ENCODE measurements at places on chromosomes 6 and 20.
A peak's percentile ranks its signal among the peaks of the same experiment; 100 is the strongest.

- DNase-seq, result no peak
Measured at GRCh38 chr6:71258078-71258866, 30.3 kb upstream of the OGFRL1 start.

- no peak for DNase-seq
Measured at GRCh38 chr6:36722879-36723278, 25.3 kb downstream of the RAB44 start.

GRCh38 chr20:38144974-38145728, 19.9 kb downstream of the TGM2 start:
- no peak for DNase-seq

DNA sequence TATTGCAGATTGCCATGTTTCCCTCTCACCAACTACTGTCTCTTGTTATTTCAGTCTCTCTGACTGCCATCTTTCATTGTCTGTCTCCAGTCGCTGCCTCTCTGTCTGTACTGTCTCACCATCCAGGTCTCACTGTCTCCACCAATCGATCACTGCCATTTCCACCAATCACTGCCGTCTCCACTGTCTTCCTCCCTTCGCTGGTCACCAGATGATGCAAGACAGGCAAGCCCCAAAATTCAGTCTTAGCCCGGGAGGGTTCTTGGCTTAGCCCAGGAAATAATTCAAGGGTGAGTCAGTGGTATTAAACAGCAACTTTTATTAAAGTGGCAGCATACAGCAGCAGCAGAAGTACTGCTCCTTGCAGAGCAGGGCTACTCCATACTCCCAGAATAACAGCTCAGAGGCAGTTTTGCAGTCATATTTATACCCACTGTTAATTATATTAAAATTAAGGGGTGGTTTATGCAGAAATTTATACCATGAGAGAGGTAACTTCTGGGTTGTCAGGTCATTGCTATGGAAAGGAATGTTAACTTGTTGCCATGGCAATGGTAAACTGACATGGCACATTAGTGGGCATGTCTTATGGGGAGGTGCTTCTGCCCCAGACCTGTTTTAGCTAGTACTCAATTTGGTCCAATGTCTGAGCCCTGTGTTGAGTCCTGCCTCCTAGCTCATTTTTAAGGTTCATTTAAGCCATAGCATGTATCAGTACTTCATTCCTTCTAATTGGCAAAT, 23.0 kb upstream of the ECHDC1 start:
- no peak for DNase-seq

DNA sequence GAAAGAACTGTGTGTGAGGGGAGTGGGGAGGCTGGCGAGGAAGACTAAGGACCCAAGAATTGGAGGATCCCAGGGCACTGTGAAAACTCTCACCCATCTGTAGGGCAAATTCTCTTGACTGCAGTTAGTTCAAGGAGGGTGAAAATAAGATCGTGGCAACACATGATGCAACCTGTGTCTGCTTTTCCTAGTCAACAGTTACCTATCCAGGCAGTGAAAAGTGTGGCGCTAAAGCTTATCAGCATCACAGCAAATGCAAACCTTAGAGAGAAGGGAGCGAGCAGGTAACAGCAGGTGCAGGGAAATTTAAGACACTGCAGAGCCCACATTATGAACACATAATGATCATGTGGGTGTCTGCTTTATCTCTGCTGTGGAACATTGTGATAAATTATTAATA, 97.7 kb upstream of the SGK1 start:
- no peak for DNase-seq

- DNase-seq, result no peak
Measured at GRCh38 chr6:169241688-169242350, 11.8 kb downstream of the THBS2 start.

GRCh38 chr6:25157183-25157582, 122.0 kb upstream of the CARMIL1 start:
- no peak for DNase-seq

DNA sequence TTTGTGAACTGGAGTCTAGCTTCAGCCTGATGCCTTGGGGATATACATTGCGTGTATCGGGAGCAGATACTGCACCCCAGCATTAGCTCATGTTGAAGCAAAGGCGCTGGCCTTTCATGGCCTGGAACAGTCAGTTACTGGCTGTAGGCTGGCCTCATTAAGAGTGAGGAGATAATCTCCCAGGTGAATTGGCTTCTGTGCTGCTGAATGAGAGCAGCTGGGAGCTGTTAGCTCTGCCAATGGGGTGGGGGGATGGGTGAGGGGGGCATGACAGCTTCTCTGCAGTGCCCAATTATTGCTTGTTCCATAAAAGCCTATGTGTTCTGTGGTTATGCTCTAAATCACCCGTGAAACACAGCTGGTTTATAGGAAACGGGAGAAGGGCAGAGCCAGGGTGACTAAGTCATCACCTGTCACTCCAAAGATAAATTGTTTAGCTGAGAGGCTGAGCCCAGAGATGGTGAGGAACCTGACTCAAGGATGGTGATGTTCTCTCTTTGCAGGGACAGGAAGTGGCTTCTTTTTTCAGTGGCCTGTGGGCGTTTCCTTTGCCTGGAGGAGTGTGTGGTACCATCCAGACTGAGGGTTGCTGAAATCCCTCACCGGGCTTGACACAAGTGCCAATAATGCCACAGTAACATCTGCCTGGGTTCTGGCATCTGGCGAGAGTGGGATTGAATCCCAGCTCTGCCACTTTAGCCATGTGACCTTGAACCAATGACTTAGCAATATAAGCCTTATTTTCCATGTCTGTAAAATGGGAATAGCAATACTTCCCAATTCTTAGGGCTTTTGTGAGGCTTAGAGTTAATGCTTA, 170.8 kb downstream of the BCAS1 start:
- peak; percentile 77 for DNase-seq

GRCh38 chr6:137638926-137639706, 144.9 kb upstream of the OLIG3 start:
- DNase-seq, result no peak

DNA sequence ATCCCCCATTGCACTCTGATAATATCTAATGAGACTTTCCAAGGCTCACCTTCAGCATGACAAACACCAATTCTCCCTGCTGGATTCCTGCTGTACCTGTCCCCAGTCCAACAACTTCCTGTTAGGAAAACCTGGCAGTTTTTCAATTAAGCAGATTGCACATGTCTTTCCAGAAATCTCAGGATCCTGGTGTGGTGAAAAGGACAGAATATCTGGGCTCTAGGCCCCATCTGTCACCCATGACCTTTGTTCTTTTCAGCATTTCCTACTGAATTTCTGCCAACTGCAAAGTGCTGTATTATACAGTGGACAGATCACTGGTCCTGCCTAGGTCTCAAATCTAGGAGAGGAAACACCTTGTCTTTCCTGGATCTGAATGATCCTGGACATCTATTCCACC, 27.7 kb upstream of the DTNBP1 start:
- DNase-seq, result no peak

GRCh38 chr20:36632147-36632486, 13.9 kb downstream of the SLA2 start:
- DNase-seq, result no peak

DNA sequence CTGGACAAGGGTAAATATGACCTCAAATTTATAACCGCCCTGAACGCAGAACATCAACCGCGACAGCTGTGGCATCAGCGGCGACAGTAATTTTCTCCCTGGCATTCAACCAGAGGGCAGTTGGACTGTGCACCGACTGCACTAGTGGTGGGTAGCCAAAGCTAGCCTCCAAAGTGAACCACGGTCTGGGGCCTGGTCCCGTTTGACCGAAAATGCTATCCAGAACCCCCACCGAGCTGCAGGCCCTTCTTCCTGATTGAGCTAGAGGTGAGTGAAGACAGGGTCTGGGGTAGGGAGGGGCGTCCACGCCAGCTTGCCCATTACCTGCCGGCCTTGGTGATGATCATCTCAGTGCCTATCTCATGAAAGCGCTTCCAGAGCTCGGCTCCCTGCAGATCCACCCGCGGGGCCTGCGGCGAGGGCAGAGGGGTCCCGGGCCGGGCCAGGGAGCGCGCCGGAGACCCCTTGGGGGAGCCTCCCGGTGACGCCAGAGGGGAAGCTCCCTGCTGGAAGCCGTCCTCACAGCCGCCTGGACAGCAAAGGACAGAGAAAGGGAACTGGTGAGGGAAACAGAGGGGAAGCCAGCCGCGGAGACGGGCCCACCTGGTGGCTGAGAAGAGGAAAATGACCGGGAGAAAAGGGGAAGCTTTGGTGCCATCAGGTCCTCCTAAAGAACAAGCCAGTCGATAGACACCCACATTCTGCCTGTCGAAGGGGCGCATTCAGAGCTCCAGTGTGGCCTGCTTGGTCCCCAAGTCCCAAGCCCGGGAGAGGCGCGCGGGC, 2.0 kb downstream of the TBX18 start:
- DNase-seq, result no peak

DNA sequence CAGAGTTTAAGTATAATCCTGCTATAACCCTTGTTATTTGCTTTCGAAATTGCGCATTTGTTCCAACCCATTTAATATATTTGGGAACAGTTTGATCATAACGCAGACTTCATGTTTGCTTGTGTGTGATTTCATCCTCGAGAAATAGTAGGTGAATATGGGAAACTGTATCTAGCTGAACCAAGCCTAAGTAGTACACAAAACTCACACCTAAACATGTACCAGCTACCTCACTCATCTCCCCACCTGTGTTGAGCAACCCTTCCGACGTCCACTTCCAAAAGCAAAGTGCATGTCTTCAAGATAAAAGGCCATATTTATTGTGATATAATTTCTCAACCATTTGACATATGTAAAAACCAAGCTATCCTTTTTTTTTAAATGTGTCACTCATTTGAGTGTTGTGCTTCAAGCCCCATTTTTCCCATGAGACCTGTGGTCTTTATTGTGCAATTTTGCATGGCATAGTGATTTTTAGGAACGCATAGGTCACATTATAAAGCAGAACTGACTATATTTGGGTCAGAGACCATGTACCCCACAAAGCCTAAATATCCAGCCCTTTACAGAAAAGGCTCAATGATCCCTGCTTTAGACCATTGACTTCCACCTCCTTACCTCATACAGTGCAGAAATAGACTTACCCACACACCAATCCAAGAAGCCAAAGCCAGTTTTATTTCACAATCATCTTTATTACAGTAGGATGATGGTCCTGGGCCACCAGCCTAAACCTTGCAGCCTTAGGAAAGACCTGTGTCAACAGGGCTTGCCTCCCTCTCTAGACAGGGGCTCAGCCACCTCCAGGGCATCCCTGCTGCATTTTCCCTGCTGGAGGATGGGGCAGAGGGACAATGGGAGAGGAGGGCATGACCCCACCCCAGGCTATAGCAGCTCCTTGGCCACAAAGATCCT, 7.1 kb downstream of the CCND3 start:
- DNase-seq, result no peak

- no peak for DNase-seq
Measured at GRCh38 chr20:20594171-20594530, 118.3 kb downstream of the RALGAPA2 start.

DNA sequence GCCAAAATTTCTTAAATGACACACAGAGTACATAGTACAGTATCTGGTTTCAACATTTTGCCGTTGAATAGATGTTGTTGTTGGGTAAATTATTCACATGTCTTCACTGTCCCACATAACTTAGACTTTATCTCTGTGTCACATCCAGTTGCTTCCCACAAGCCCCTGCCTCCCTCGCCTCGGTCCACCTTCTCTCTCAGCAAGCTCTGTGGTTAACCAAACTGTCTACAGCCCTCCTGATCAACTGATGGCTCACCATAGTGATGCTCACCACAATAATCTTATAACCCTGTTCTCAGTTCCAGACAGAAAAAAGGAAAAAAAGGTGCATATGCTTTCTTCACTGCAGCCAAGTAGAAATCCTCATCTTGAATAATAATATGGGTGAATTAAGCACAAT, 23.0 kb downstream of the IL17F start:
- DNase-seq, result no peak

- no peak for DNase-seq
Measured at GRCh38 chr6:14286634-14287428, 169.3 kb downstream of the CD83 start.

GRCh38 chr6:3291346-3291745, 32.6 kb downstream of the PSMG4 start:
- no peak for DNase-seq

DNA sequence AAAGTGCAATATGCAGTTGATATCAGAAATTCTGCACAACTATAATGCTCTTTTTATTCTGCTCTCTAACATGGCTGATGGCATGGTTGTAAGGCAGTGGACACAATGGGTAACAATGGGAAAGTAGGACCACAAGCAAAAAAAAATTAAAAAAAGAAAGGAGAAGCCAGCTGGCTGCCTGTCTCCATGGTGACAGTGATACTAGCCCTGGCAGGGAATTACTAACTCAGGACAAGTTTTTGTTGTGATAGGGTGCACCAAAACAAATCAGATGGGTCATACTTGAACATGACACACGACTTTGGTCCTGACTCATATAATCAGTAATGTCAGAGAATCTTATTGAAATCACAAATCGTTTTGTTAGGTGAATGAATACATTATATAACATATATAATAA, 169.4 kb downstream of the TRDN start:
- DNase-seq, result no peak

GRCh38 chr6:164015088-164015484, 600.6 kb downstream of the QKI start:
- DNase-seq, result no peak

DNA sequence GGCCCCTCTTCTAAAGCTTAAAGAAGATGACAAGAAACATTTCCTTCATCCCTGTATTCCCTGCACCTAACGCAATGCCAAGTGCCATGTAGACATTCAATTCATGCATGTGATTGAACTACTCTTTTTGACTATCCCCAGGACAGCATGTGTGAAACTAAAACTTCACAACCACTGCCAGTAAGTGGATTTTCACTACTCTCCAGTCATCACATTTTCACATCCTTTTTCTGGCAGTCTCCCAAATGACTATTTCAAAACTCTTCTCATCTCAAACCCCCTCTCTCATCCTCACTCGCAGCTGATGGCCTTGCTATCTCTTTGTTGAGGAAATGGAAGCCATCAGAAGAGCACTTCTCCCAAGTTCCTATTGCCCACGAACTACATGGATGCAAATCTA, 122.6 kb downstream of the OPRM1 start:
- no peak for DNase-seq

DNA sequence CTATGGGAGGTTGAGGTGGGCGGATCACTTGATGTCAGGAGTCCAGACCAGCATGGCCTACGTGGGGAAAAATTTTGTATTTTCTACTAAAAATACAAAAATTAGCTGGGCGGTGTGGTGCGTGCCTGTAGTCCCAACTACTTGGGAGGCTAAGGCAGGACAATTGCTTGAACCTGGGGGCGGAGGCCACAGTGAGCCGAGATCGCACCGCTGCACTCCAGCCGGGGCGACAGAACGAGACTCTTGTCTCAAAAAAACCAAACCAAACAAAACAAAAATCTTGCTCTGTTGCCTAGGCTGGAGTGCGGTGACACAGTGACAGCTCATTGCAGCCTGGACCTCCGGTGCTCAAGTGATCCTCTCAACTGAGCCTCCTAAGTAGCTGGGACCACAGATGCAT, 16.2 kb downstream of the OR2W1 start:
- no peak for DNase-seq

- DNase-seq, result no peak
Measured at GRCh38 chr20:45340236-45340847, 7.9 kb downstream of the SDC4 start.
